ENCODE measurements at places on chromosomes 3 and 15.

- no peak for DNase-seq
These were observed 306.2 kb upstream of the DPPA4 start for GRCh38 chr3:109643590-109643989.

DNA sequence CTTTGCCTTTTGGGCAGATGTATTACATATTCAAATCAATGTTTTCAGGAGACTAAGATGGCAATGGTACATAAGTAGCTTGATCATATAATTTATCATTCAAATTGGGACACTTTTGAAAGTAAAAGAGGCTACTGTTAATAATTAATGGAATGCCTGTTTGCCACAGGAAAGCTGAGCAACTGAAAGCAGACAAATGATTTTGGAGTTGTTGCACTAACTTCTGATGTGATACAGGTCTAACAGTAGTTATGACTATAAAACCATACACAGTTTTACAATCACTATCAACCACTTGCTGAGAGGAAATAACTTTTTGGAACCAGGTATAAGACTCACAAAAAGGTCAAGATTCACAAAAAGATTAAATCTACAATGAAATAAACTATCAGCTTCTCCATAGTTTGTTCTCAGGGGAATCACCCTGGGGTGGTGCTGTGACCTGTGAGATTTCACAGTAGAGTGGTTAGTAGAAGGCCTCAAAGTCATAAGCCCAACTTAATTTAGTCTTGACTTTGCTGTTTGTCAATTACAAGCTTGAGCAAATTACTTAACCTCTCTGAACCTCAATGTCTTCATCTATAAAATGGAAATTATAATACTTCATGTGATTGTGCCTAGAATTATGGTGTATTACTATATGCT is 42.7 kb downstream of the HHLA2 start:
- DNase-seq, result no peak

GRCh38 chr3:183801601-183802000 is 23.8 kb downstream of the MAP6D1 start:
- no peak for DNase-seq

GRCh38 chr15:46921891-46922290 is 795.4 kb upstream of the SEMA6D start:
- no peak for DNase-seq

All from activated CD4-positive, alpha-beta T cell treated with anti-CD3 and anti-CD28 coated beads for 1 hour (primary cell).